ENCODE measurements at places on chromosomes 3 and 15.

DNA sequence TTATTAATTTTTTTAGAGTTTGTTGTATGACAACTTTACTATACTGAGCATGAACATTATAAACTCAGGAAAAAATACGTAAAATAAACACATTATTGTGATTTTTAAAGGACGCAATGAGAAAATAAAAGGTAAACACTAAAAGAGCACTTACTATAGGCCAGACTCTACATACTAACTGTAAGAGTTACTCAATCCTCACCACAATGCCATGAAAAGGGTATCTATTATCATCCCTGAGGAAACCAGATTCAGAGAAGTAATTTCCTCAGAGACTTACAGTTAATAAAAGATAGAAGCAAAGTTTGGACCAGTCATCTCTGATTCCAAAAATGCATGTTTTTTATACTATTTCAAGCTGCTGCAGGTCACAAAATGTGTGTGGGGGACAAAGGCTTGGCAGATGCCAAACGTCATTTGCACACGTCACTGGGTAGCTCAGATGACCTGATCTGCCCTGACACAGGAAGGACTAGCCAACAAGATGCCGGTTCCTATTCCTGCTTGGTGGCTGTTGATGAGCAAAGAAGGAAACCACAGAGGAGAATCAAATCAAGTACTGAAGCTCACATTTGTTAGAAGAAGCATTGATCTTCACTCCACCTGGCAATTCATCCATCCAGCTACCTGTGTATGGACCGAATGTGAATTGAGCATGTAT, 42.3 kb downstream of the KLHL6 start:
- DNase-seq = no peak

DNA sequence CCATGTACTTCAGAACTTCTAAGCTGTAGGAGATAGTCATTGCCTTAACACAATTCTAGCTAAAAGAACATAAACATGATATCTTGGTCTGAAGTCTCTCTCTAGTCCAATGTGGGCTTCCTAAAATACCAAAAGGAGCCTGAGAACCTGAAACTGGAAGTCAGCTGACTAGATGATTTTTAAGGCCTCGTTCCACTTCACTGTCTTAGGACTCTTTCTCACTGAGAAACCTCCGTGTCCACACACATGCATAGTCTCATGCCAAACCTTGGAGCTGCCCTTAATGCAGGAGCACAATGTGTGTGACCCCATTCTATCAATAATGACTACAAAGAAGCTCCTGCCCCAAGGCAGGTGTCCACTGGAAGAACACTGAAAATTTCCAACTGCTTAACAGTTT, 87.7 kb downstream of the ETFA start:
- DNase-seq = no peak

GRCh38 chr3:185290266-185290665, 36.4 kb upstream of the EHHADH start:
- DNase-seq = no peak

GRCh38 chr3:58215317-58216025, 4.7 kb upstream of the DNASE1L3 start:
- no peak for DNase-seq

DNA sequence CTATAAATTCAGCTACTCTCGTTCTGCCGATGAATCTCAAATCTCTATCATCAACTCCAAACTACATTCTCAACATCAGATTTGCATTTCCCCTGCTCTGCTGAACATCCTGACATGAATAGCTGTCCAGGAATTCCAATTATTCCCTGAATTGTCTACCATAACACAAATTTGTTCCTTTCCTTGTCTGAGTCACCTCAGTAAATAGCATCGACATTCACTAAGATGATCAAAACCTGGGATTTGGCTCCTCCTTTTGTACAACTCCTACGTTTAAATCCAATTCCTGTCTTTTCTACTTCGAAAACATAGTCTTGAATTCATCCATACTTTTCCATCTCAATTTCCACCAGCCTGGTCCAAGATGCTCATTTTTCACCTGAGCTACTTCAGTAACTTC, 107.0 kb downstream of the GREM1 start:
- no peak for DNase-seq

GRCh38 chr3:14991151-14991742, 43.9 kb downstream of the NR2C2 start:
- no peak for DNase-seq

GRCh38 chr15:63332367-63333124, 49.1 kb downstream of the CA12 start:
- no peak for DNase-seq

- DNase-seq = no peak
Observed at GRCh38 chr15:81740416-81740815, 305.4 kb downstream of the MEX3B start.

- DNase-seq = no peak
Observed at GRCh38 chr3:1214933-1215332, 122.1 kb downstream of the CNTN6 start.

DNA sequence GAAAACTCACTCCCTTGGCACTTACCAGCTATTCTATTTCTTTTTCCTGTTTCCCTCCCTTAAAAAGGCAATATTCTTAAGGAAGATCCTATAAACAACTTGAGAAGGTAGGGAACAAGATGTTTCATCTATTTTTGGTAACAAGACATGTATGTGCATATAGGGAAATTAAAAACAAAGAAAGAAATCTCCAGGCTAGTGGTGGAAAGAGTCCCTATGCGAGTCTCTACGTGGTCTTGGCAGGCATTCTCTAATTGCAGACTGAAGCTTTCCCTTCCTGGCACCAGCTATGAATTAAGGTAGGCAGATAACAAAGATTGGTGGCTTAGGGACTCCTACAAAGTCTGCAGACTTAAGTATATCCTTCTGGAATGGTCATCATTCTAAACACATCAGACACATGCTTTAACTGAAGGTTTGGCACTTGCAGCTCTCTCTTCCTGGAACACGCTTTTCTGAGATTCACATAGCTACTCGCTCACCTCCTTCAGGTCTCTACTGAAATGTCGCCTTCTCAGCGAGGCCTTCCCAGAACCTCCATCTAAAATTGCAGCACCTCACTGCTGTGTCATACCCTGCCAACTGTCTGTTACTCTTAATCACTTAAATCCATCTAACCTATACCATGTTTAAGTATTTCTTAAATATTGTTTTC, 336.0 kb downstream of the VGLL3 start:
- no peak for DNase-seq

DNA sequence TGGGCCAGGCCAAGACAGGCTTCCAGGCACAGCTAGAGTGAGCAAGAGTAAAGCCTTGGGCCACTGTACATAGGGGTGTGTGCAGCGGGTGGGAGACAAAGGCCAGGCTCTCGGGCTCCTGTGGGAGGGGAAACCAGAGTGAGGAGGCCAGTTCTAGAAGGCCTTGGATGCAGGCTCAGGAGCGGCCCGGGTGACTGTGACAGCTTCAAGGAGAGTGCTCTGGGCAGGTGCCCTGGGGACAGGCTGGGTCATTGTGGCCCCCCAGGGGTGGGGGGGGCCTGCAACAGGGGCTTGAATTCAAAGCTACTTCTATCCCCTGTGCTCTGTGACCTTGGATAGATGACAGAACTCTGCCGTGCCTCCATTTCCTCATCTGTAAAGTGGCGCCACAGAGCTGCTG, 109.2 kb downstream of the DNAJB8 start:
- DNase-seq = no peak

- DNase-seq = no peak
Observed at GRCh38 chr3:140442621-140443020, 235.2 kb upstream of the TRIM42 start.

DNA sequence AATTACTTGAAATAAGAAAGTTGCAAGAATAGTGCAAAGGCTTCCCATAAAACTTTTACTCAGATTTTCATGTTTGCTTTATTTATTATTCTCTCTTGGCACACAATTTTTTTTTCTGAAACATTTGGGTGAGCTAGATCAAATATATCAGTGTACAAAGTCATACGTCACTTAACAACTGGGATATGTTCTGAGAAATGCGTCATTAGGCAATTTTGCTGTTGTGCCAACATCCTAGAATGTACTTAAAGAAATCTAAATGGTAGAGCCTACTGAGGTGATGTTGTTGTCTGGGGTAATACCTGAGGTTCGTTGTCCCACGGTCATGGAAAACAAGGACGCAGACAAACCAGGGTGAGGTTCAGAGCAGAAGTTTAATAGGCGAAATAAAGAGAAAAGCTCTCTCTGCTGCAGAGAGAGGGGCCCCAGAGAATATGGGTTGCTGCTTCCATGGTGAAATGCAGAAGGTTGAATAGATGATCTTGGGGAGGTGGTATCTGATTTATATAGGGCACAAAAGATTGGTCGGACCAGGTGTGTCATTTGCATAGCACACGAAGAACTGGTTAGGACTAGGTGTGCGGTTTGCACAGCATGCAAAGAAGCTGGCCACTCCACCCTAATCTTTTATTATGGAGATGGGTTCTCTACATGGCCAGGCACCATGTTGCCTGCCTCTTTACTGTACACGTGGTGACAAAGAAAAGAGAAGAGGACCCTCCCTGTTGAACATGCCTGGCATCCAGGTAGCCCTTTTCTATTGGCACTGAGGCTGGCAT, 8.8 kb upstream of the GRAMD1C start:
- no peak for DNase-seq

GRCh38 chr3:195025884-195026200, 245.1 kb downstream of the XXYLT1 start:
- DNase-seq = no peak

- DNase-seq = no peak
Observed at GRCh38 chr15:40803688-40804087, 3.2 kb upstream of the ZFYVE19 start.

DNA sequence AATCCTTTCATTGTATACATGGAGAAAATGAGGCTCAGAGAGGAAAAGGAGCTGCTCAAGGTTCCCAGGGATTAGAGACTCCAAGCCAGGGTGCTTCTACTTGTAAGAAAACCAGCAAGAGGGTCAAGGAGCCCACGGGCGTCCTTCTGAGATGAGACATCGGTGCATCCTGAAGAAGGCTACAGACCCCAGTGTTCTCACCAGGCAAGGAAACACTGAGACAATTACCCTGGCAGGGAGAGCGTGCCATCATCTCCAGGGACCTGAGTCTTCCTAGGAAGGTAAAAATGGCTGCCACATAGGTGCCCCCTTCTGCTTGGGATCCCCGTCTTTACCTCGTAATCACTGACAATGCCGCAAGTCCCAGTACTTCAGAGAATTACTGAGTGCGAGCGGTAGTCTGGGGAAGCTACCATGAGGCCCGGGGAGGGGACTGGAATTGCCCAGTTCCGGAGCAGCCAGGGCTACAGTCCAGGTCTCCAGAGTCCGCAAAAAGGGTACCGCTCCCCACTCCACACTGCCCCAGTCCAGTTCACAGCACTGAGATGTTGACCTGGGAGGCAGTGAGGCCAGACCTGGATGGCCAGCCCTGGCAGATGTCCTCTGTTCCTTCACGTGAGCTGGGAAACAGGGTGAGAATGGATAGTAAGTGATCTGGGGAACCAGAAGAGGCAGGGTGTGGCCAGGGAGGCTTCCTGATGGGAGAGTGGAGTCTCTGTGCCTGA, 164.7 kb upstream of the SMAD3 start:
- DNase-seq = no peak

Data from SW480 (cell line).